ENCODE measurements at places on chromosomes 16 and 17. TPM values are rescaled to one million over a fixed set of nuclear protein-coding genes. Genes with fewer than 3 reads are reported as not detected.

The TP53TG3B gene
- not detected for total RNA-seq

The C1QBP gene
- total RNA-seq = 631 TPM

The CTDNEP1 gene
- 19.8 TPM for total RNA-seq

The KRT13 gene
- not detected for total RNA-seq

The LIMD2 gene
- total RNA-seq = 9.0 TPM

- no peak overlapping the region for H3K4me3 ChIP-seq
- no peaks in the 10 kb centered on the region for H3K36me3 ChIP-seq
- H3K27ac ChIP-seq = no peak overlapping the region
- no peaks in the 10 kb centered on the region for H3K4me1 ChIP-seq
- no peaks in the 10 kb centered on the region for H3K27me3 ChIP-seq
Measured at GRCh38 chr16:76292218-76292617, 15.0 kb downstream of the CNTNAP4 start.

- H3K27me3 ChIP-seq = peaks cover 7% of the 10 kb centered on the region
- H3K27ac ChIP-seq = no peak overlapping the region
- no peak overlapping the region for H3K4me3 ChIP-seq
- H3K36me3 ChIP-seq = no peaks in the 10 kb centered on the region
- H3K4me1 ChIP-seq = peaks cover 11% of the 10 kb centered on the region
Measured at GRCh38 chr16:84810518-84811273, 9.1 kb upstream of the CRISPLD2 start.

GRCh38 chr17:17551361-17551760 lies 40.1 kb downstream of the PEMT start:
- no peaks in the 10 kb centered on the region for H3K27me3 ChIP-seq
- peaks cover 36% of the 10 kb centered on the region for H3K4me1 ChIP-seq
- H3K27ac ChIP-seq = no peak overlapping the region
- H3K4me3 ChIP-seq = no peak overlapping the region
- no peaks in the 10 kb centered on the region for H3K36me3 ChIP-seq
- DNase-seq = no peak

DNA sequence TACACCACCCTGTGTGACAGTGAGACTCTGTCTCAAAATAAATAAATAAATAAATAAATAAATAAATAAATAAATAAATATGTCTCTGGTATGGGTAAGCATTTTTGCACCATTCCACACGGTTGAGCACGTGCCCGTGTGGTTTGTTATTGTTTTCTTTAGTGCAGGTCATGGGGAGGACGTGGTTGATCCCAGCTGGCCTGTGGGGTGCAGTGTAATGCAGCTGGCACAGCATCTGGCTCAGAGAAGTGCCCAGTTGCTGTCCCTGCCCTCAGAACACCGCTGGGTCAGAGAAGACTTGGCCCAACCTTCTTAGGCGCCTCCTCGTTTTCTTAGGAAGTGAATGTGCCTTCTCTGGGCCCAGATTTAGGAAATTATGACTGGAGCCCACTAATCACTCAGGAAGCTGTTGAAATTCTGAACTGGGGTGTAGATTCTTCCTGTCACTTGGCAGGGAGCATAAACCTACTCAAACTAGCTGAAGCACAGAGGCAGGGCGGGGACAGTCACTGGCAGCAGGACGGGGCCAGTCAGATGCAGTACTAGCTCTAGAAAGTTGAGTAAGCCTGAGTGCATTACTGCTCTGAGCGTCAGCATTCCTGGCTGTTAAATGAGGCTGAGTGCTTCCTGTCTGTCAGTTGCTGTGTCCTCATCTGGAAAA lies 85.9 kb downstream of the SNX29 start:
- H3K27me3 ChIP-seq = no peaks in the 10 kb centered on the region
- H3K27ac ChIP-seq = no peak overlapping the region
- H3K4me3 ChIP-seq = no peak overlapping the region
- no peak for DNase-seq
- H3K36me3 ChIP-seq = no peaks in the 10 kb centered on the region

DNA sequence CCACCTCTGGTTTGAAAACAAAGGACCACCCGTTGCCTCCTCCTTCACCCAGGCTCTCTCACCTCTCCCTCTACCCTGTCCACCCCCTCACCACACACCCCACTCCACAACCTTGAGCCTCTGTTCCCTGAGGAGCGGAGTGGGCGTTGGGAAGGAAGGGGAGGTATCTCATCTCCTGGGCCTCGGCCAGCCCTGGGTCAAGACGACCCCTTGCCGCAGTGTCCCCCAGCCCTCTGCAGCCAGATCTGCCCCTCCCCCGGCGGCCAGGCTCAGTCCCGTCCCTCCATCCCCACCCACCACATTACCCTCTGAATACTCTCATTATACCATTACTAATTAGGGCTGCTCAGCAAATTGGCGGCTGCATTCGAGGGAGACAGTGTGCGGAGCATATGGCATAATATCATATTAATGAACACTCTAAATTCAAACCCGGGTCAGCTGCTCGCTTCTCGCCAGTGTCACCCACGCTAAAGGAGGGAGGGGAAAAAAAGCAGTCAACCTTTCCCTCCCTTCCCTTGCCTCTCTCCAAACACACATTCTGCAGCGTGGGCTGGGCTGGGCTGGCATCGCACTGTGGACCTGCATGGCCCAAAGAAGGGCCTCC lies 123.2 kb upstream of the LHX1 start:
- H3K4me3 ChIP-seq = no peak overlapping the region
- no peaks in the 10 kb centered on the region for H3K36me3 ChIP-seq
- H3K27me3 ChIP-seq = peaks cover 6% of the 10 kb centered on the region
- H3K27ac ChIP-seq = no peak overlapping the region
- no peaks in the 10 kb centered on the region for H3K4me1 ChIP-seq
- DNase-seq = no peak

DNA sequence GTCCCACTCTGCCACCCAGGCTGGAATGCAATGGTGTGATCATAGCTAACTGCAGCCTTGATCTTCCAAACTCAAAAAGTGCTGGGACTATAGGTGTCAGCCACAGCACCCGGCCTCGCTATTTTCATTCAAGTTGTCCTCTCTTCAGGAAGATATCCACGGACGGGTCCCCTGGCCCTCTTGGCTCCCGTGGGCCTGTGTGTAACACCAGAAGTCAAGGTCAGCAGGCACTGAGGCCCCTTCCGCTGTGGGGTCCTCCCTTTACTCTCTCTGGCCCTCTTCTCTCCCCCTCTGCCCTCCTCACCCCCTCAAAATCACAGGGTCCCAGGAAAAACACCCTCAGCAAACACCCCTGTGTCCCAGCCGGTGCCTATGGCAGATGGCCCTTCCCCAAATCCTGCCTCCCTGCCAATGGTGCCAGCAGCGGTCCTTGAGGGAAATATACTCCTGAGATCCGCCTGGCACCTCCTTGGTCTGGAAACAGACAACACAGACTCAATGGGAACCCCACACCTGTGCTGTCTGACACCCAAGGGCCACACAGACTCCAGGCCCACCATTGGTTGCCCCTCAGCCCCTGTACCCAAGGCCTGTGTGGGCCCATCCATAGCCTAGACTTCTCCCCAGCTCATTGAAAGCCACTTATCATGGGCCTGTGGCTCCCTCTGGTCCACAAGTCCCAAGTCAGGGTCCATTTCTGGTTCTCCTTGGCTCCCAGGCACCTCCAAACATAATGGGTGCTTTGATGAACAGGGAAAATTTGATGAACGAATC lies 221.5 kb downstream of the ZNF423 start:
- H3K27me3 ChIP-seq = peaks cover 12% of the 10 kb centered on the region
- peaks cover 3% of the 10 kb centered on the region for H3K4me1 ChIP-seq
- no peak overlapping the region for H3K27ac ChIP-seq
- no peak overlapping the region for H3K4me3 ChIP-seq
- H3K36me3 ChIP-seq = no peaks in the 10 kb centered on the region
